Stimulated activated CD4-positive, alpha-beta T cell treated with anti-CD3 and anti-CD28 coated beads, TNF-alpha, amount 100 ng/mL, for 1 hour (primary cell): ENCODE measurements at places on chromosomes 6 and 20.

DNA sequence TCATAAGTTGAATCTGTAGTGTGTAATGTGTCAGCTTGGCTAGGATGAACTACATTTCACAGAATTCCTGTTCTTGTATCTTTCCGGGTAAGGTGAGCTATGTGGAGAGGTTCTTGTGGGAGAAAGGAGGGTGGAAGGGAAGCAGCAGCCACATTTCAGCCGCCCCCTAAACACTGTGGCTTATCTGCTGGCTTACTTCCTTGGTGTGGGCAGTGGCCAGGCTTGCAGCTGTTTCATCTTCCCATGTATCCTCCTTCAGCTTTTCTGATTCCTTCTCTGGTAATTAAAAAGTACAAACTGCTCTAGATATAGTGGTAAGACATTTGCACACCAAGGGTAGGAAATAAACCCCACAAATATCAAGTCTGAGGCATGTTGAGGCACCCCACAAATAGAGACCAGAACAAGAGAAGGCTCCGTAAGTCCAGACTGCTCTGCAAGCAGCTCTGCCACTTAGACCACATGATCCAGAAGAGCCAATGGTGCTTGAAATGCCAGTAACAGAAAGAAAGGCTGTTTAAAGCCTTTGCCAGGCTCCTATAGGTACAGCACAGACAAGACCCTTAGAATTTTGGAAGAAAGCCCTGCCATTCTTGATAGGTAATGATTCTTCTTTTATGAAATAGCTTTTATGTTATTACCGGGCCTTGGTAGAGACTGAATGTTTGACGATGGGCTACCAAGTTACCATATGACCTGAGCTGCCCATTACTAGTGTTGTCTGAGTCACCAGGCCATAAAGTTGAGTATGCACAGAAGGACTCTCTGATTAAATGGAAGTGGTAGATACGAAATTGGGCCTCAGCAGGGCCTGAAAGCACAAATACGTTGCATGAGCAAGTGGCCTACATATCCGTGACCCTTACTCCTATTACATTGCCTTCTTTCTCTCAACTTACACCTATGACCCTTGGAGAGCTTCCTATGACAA, 215.0 kb upstream of the SGK1 start:
- DNase-seq = no peak

DNA sequence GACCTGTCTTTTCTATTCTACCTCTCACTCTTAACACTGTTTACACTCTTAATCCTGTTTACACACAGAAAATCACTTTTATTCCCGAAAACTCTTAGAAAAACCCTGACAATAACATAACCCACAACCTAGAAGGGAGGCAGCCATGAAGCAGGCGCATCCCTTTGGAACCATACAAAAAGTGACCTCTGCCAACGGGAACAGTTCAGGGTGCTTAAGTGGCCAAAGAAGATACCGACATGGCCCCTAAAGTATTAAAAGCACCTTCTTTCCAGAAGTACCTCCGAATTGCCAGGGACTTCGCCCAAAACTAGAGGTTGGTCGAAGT, 490 bp downstream of the MMUT start:
- DNase-seq = no peak

DNA sequence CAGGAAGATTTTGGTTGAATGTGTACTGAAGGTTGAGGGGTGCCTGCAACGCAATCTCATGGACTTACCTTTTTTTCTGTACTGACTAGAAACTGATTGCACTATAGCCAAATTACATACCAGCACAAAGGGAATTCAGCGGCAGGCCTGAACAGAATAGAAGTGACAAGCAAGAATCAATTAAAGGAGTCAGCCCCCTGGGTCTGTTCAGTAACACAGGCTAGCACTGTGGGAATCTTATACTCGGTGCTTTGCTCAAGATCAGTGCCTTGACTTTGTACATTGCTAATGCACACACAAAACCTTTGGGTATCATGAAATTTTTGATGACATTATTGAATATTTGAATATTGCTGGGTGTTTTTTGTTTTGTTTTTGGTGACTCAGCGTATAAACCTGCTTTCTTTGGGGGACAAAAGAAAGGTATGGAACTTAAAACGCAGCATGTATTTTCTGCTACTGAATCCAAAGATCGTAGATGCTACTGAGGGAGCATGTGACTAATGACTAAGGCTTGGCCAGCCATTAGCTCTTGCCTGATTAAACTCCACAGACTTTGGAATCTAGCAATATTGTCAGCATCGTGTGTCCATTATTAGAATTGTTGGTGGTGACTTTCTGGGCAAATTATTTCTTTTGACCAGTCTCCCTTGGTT, 236.6 kb downstream of the ARID1B start:
- DNase-seq = no peak

DNA sequence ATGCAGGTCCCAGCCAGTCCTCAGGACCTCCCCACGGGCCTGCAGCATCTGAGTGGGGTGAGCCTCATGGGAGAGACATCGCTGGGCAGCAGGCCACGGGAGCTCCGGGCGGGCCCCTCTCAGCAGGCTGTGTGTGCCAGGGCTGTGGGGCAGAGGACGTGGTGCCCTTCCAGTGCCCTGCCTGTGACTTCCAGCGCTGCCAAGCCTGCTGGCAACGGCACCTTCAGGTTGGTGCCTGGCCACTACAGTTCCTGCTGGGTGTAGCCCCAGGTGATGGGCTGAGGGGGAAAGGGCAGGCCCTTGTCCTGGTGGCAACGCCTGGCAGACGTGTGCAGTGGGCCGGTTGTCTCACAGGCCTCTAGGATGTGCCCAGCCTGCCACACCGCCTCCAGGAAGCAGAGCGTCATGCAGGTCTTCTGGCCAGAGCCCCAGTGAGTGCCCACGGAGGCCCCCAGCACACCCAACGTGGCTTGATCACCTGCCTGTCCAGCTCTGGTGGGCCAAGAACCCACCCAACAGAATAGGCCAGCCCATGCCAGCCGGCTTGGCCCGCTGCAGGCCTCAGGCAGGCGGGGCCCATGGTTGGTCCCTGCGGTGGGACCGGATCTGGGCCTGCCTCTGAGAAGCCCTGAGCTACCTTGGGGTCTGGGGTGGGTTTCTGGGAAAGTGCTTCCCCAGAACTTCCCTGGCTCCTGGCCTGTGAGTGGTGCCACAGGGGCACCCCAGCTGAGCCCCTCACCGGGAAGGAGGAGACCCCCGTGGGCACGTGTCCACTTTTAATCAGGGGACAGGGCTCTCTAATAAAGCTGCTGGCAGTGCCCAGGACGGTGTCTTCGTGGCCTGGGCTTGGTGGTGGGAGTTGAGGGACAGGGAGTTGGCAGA, 787 bp upstream of the TNFRSF6B start:
- DNase-seq = no peak

GRCh38 chr6:168338777-168339176, 19.2 kb upstream of the DACT2 start:
- no peak for DNase-seq
